ENCODE measurements at places on chromosomes 3 and 15. TPM values are rescaled to one million over a fixed set of nuclear protein-coding genes. Genes with fewer than 3 reads are reported as not detected.

Gene ANKRD34C
- under 0.01 TPM for total RNA-seq

Gene ADAMTSL3
- total RNA-seq: 42.8 TPM

Gene TMEM212
- 0.09 TPM for total RNA-seq

Gene ANKUB1
- not detected for total RNA-seq

Gene TGM4
- not detected for total RNA-seq

Measured in muscle of leg (tissue), 16 donors.